Heart right ventricle (tissue), 16 donors: ENCODE measurements at places on chromosomes 2 and 18. TPM values are rescaled to one million over a fixed set of nuclear protein-coding genes. Genes with fewer than 3 reads are reported as not detected.

The MC4R gene
- not detected for total RNA-seq

DNA sequence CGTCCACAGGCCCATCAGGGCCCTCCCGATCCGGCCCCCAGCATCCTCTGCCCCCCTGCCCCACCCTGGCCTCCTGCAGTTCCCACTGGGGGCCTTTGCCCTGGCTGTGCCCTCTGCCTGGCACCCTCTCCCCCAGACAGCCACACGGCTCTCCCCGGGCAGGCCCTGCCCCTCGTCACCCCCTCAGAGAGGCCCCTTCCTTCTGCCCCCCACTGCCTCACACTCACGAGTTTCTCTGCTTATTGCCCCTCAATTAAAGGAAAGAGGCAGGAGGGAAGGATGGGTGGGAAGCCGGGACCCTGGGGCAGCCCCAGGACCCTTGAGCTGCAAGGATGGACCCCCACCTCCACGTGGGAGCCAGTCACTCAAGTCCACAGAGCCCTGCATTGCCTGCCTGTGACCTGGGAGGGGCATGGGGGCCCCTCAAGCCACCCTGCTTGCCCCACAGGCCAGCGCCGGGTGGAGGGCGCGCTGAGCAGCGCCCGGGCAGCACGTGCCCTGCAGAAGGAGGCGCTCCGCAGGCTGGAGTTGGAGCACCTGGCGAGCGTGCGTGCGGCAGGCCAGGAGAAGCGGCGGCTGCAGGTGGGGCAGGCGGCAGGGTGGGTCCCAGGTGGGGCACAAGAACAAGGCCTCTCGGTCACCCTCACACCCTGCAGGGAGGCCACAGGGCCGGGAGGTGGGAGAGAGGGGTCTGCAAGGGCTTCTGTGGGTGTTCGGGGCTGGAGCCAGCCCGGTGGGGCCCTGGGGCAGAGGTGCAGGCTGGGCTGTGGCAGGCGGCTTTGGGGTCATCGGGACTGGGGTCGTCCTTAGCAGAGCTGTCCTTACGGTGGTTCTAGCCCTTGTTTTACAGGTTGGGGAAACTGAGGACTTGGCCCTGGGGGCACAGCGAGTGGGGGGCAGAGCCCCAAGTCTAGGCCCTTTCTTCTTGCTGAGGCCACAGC, 30.5 kb upstream of the SNED1 start:
- peaks cover 14% of the 10 kb centered on the region for H3K4me1 ChIP-seq
- no peak for DNase-seq
- H3K27me3 ChIP-seq: peaks cover 3% of the 10 kb centered on the region
- H3K4me3 ChIP-seq: no peak overlapping the region

- no peak overlapping the region for H3K4me3 ChIP-seq
- H3K27ac ChIP-seq: no peak overlapping the region
- H3K4me1 ChIP-seq: no peaks in the 10 kb centered on the region
- DNase-seq: no peak
- H3K36me3 ChIP-seq: peaks cover 100% of the 10 kb centered on the region
Observed at GRCh38 chr2:9525266-9525665, 30.4 kb downstream of the ADAM17 start.

GRCh38 chr2:183671233-183671632, 547.0 kb downstream of the NUP35 start:
- no peaks in the 10 kb centered on the region for H3K36me3 ChIP-seq
- H3K27ac ChIP-seq: no peak overlapping the region
- no peaks in the 10 kb centered on the region for H3K27me3 ChIP-seq
- H3K4me1 ChIP-seq: no peaks in the 10 kb centered on the region

GRCh38 chr2:2921011-2921720, 456.5 kb downstream of the EIPR1 start:
- DNase-seq: no peak
- no peaks in the 10 kb centered on the region for H3K36me3 ChIP-seq
- H3K4me3 ChIP-seq: no peak overlapping the region
- H3K4me1 ChIP-seq: no peaks in the 10 kb centered on the region
- H3K27me3 ChIP-seq: no peaks in the 10 kb centered on the region
- H3K27ac ChIP-seq: no peak overlapping the region

- no peak overlapping the region for H3K27ac ChIP-seq
- no peak overlapping the region for H3K4me3 ChIP-seq
- no peaks in the 10 kb centered on the region for H3K36me3 ChIP-seq
- no peaks in the 10 kb centered on the region for H3K27me3 ChIP-seq
- DNase-seq: no peak
Observed at GRCh38 chr18:35127201-35127600, 86.0 kb downstream of the MAPRE2 start.

GRCh38 chr2:238106698-238107524, 6.8 kb downstream of the ESPNL start:
- H3K4me3 ChIP-seq: no peak overlapping the region
- H3K36me3 ChIP-seq: no peaks in the 10 kb centered on the region
- H3K4me1 ChIP-seq: no peaks in the 10 kb centered on the region
- no peak overlapping the region for H3K27ac ChIP-seq
- H3K27me3 ChIP-seq: peaks cover 5% of the 10 kb centered on the region
